Activated gamma-delta T cell treated with anti-CD3 and anti-CD28 coated beads, Interleukin-2, amount 50 U/mL, for 16 hours (primary cell): ENCODE measurements at places on chromosomes 12 and 14.

GRCh38 chr14:24918822-24919221, 131.1 kb downstream of the STXBP6 start:
- no peak for DNase-seq

GRCh38 chr12:18882690-18883089, 144.8 kb downstream of the CAPZA3 start:
- no peak for DNase-seq

DNA sequence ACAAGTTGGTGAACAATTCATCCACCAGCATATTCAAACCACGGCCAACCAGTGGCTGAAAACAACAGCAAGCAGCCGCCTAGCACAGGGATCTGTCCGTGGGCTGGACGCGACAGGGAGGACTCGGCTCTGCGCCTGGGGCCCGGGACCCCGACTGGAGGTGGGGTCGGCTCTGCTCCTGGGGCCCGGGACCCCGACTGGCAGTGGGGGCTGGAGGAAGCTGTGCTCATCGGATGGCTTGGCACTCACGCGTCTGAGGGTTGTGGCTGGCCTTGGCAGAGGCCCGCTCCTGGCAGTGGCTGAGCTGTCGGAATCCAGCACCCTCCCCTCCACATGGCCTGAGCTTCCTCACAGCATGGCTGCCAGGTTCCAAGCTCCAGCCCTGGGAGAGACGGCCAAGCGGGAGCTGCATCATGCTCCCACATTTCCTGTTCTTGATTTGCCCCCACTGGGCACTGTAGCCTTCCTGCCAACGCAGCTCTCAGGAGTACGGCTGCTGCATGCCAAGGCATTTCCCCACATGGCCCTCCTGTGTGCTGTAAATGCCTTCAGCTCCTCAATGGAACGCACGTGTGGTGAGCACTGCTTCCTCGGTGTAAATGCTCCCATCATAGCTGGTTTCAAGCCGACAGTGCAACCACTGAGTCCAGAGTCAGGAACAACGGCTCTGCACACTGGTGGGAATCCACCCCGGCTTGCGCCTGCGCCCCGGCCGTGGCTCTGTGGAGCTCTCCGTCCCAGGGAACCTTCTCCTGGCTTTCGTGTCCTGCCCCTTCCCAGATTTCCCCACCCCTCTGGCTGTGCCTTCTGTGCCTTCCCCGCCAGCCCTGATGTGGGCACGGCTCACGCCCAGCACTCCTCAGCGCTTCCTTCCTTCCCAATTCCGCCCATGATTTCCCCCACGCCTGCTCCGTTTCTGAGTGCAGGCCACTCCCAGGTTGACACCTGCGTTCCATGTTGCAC, 7.3 kb upstream of the GALNT9 start:
- DNase-seq = no peak

DNA sequence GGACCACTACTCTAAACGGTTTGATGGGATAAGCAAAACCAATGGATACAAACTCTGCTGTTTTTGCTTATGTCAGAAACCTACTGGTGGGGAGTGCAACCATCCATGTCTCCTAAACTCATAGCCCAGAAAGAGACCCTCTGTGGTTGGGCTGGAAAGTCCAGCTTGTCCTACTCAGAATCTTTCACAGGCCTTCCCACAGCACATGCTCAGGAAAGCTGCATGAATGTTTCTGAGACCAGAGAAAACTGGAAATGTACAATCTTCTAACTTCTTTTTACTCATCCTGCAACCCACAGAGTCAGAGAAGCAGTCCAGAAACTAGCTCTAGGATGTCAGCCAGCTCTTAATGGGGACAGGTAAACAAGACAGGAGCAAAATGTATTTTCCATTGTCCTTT, 73.3 kb downstream of the ANO2 start:
- no peak for DNase-seq

DNA sequence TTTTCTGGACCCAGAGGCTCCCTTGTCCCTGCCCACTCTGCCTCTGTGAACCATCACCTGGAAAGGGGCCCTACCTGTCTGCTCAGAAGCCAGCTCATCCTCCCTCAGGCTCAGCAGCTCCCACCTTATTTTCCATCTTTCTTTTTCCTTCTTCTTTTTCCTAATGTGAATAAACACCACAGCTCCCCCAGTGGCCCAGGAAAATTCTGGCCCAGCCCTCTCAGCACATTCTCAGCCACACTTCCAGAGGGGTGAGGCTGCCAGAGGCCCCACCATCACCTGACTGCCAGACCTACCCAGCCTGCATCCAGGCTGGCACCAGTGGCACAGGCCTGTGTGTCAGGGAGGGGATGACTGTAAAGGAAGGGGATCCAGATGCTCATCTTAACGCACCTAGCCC, 23.0 kb downstream of the ZFHX2 start:
- no peak for DNase-seq
